NCI-H1436 treated with DMSO at 0.1 percent for 48 hours (cell line): ENCODE measurements at places on chromosomes 5 and 9.

- no peak for DNase-seq
Measured at GRCh38 chr5:100270023-100270771, 265.0 kb upstream of the FAM174A start.

GRCh38 chr5:52778781-52779180 lies 8.9 kb upstream of the ITGA1 start:
- DNase-seq, result no peak

GRCh38 chr9:32954642-32955041 lies 46.8 kb downstream of the APTX start:
- DNase-seq, result no peak

DNA sequence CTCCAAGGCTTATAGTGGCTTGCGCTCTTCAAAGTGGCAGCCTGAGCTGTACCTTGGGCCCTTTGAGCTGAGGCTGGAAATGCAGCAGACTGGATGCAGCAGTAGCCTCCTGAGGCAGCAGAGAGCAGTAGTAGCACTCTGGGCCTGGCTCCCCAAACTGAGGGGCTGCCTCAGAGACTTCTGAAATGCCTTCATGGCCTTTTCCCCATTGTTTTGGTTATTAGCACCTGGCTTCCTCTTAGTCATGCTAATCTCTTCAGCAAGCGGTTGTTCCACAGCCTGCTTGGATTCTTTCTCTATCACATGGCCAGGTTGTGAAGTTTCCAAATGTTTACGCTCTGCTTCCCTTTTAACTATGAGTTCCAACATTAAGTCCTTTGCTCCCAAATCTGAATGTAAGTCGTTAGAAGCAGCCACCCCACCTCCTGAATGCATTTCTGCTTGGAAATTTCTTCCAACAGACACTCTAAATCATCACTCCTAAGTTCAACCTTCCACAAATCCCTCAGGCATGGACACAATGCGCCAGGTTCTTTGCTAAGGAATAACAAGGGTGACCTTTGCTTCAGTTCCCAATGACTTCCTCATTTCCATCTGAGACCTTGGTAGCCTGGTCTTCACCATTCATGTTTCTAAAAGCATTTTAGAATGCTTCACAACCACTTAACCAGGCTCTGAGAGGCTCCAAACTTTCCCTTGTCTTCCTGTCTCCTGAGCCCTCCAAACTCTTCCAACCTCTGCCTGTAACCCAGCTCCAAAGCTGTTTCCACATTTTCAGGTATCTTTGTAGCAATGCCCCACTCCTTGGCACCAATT lies 145.8 kb downstream of the ZDHHC21 start:
- no peak for DNase-seq

GRCh38 chr5:171450423-171451331 lies 31.2 kb downstream of the FGF18 start:
- no peak for DNase-seq

GRCh38 chr9:108073823-108074222 lies 584.3 kb upstream of the KLF4 start:
- no peak for DNase-seq

DNA sequence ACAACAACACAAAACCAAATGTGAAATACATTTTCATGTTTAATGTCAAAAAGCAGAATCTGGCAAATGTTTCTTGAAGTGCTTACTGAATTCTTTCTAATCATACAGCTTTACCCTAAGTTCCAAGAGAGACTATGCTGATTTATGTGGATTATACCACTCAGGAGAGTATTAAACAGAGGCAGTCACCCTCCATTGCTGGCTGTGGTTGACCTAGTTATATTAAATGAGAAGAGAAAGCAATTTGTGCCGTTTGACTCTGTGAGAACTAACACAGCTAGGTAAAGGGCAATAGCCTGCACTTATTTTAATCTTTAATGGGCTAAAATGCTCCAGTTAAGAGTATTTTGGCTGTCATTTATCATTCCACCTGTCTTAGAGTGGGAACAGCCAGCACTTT lies 62.6 kb downstream of the ELL2 start:
- no peak for DNase-seq

DNA sequence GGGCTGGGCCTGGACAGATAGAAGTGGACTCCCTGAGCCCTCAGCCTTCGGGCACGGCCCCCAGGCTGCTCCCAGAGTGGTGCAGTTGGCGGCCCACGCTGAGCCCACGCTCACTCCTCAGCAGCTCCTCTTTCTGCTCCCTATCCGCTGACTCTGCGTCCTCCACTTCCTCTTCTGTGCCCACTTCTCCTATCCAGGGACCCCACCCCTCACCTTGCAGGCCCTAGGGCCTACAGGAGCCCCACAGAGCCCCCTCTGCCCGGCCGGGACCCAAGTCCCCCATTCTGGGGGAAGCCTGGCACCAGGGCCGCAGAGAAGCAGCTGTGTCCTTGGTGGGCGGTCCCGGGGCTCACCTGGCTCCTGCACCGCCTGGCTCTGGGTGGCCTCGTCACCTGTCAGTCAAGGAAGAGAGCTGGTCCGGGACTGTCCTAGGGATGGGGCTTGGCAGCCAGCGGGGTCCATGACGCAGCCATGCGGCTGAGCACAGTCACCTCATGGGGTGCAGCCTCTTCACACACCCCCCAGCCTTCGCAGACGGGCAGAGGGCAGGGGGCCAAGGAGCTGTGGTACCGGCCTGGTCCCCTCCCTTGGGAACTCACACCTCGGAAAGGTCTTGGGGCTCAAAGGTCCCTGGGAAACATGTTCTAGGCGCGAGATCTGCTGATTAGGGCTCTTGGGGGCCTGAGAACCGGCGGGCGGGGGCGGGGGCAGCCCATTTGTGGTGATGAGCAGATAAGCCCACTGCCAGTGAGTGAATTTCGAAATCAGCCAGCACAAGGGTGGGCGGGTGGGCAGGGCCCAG lies 5.4 kb upstream of the NRARP start:
- DNase-seq, result no peak

- no peak for DNase-seq
Measured at GRCh38 chr9:92671323-92671722, 1.4 kb upstream of the IPPK start.

GRCh38 chr5:153753645-153754432 lies 263.4 kb downstream of the GRIA1 start:
- DNase-seq, result no peak

DNA sequence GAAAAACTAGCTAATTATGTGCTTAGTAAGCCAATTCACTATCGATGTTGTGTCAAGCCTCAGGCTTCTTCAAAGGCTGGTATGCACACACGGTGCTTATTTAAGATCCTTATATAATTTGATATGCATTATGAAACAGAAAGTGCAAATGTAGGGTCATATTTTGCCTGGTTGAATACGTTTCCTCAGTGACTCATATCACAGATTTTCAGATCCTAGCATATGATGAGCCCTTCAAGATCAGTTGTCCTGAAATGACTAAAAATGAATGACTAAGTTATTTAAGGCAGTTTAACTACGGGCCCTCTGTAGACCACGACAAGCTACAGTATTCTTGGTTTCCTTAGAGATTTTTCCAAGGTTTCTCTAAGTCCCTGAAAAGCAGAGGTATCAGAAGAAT lies 778.3 kb downstream of the PRELID2 start:
- DNase-seq, result no peak

GRCh38 chr5:103512500-103512899 lies 50.1 kb downstream of the NUDT12 start:
- no peak for DNase-seq

GRCh38 chr9:81522716-81523551 lies 166.4 kb downstream of the TLE1 start:
- peak; percentile 23 for DNase-seq

DNA sequence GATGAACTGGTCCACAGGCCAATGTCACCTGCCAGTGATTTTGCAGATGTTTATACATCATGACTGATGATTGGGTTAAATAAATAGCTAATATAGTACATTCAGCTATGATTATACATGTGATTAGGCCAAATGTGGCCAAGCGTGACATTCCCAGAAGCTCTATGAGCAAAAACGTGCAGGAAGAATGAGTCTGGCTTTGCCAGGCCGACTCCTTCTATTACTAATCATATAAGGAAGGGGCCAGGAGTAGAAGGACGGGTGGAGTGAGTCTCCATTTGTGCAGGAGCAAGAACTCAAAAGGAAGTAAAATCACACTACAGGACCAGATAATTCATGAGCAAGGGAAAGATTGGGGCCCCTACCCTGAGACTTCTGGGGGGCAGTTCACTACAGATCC lies 178.2 kb downstream of the ROR2 start:
- DNase-seq, result no peak

- DNase-seq, result no peak
Measured at GRCh38 chr5:56412601-56413379, 179.7 kb upstream of the ANKRD55 start.

- no peak for DNase-seq
Measured at GRCh38 chr9:114910541-114910940, 19.9 kb downstream of the TNFSF8 start.
